ENCODE measurements at places on chromosomes 3 and 15.

GRCh38 chr3:53842436-53843194, 3.6 kb downstream of the CHDH start:
- no peak for DNase-seq

GRCh38 chr3:168102735-168103410, 7.1 kb upstream of the GOLIM4 start:
- no peak for DNase-seq

- no peak for DNase-seq
These were observed 17.0 kb upstream of the OR5K1 start for GRCh38 chr3:98445949-98446406.

GRCh38 chr3:100900671-100901335, 92.4 kb downstream of the ABI3BP start:
- DNase-seq: no peak

DNA sequence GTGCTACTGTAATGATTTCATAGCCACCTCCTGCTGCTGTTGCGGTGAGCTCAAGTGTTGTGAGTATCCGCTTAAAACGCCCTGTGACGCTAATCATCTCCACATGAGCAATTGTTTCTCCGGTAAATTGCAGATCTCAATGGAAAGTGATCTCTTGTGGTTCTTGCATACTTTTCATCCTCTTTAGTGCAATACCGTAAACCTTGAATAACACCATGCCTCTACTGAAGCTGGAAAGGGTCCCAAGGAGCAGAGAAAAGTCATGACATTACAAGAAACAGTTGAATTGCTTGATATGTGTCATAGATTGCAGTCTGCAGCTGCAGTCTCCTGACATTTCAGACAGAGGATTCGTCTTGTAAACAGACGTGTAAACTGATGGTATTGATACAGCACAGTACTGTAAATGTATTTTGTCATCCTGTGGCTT, 6.0 kb upstream of the CEMIP start:
- peak; percentile 77 for DNase-seq
